ENCODE measurements at places on chromosomes 16 and 17.

DNA sequence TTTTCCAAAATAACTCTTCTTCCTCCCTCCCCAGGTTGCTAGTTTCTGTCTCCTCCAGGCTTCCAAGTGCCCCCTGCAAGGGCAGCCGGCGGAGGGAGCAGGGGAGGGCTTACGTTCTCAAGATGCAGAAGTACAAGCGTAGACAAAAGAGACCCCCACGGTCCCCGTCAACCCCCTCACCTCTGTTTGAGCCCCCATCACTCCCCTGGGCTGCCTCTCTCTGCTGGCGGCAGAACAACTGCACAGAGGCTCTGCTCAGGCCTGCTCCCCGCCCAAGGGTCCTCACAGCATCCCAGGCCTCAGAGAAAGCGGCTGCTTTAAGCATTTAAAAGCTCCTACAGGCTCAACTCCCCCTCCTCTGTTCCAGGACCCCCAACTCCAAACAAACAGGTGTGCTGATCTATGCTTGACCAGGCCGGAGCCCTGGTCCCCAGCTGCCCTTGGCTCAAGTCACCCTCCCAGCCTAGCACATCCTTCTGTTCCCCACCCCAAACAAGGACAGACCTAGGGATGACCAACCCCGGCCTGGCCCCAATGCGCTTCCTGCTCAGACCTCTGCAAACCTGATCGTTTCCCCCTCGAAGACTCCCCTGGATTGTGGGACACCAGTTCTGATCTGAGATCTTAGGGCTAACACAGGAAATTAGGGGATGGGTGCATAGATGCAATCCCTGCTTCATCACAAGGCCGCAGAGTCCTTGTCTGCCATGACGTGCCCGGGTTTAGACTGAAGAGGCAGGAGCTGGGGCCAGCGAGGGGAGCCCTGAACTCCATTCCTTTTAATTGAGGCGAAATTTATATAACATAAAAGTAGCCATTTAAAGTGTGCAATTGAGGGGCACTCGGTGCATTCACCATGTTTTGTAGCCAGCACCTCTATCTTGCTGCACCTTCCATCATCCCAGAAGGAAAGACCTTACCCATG is 17.2 kb upstream of the RBFOX3 start:
- DNase-seq = no peak

- no peak for DNase-seq
Measured at GRCh38 chr17:58326609-58327362, 1.8 kb downstream of the TSPOAP1 start.

DNA sequence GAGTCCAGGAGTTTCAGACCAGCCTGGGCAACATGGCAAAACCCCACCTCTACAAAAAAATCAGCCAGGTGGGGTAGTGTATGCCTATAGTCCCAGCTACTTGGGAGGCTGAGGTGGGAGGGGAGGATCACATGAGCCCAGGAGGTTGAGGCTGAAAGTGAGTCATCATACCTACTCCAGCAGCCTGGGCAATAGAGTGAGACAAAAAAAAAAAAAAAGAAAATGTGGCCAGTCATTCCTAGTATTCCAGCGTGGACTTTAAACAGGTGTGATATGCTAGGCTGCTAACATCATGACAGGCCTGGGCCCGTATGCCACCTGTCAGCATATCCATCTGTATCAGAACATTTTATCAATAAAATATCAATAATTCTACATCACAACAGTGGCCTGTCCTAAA is 143.3 kb downstream of the AATF start:
- no peak for DNase-seq

DNA sequence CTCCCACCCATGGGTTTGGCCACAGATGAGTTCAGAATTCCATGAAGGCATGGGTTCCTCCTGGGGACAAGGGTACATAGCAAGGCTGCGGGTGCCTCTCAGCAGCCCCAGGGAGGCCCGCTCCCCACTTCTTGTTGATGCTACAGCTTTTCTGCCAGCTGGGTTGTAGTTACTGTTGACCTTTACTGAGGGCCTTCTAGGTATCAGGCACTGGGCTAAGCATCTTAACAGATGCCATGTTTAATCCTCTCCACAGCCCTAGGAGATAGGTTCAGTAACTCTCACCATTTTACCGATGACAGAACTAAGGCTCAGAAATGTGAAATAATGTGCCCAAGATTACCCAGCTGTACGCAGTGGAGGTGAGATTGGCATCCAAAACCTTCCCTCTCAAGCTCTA is 54.3 kb upstream of the DLX4 start:
- no peak for DNase-seq

DNA sequence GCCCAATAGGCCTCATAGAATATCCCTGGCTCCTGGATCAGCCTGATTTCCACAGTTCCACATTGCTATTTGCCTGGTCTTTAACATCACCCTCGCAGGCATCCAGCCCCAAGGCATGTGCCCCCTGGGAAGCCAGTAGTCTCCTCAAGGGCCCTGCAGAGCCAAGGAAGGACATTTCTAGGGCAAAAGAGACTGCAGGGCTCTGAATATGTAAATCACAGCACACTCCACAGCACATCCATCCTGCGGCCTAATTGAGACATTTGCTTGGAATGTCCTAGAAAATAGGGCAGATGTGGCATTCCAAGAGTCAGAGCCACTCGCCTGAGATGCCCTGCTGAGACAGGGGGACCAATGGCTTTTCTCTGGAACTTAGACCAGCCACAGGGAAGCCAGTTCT is 11.4 kb upstream of the C16orf78 start:
- no peak for DNase-seq

DNA sequence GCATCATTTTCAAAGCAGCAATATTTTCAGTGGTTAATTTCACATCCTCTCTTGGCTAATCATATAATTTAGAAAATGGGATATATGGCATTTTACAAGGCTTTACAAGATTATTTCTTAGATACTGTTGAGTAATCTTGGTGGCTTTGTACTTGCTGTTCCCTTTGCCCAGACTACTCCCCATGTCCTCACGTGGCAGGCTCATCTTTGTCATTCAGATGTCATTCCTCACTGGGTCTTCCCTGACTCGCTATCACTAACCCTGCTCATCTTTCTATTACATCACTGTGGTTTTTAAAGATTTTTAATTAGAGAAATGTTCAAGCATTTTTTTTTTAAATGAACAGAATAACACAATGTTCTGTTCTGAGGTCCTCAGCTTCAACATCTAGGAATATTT is 240.0 kb upstream of the IRX5 start:
- DNase-seq = no peak

- no peak for DNase-seq
Measured at GRCh38 chr16:68086336-68086841, 1.2 kb downstream of the NFATC3 start.

DNA sequence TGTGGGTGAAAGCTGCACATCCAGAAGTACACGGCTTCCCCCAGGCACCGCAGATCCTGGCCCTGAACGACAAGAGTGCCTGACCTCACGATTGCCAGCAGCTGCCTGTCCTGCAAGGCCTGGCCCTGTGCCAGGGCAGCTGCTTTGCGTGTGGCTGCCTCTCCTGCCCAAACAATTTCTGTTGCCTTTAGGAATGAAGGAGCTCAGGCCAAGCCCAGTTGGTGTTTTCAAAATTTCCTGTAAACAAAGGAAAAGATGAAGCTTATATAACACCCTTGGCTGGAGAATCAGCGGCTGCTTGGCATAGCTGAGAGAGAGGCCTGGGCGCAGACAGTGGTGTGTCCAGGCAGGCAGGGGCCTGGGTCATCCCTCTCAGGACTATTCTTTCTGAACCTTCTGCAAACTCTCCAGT is 11.7 kb upstream of the SLC47A2 start:
- no peak for DNase-seq

- no peak for DNase-seq
Measured at GRCh38 chr16:4176906-4177417, 60.7 kb upstream of the ADCY9 start.

DNA sequence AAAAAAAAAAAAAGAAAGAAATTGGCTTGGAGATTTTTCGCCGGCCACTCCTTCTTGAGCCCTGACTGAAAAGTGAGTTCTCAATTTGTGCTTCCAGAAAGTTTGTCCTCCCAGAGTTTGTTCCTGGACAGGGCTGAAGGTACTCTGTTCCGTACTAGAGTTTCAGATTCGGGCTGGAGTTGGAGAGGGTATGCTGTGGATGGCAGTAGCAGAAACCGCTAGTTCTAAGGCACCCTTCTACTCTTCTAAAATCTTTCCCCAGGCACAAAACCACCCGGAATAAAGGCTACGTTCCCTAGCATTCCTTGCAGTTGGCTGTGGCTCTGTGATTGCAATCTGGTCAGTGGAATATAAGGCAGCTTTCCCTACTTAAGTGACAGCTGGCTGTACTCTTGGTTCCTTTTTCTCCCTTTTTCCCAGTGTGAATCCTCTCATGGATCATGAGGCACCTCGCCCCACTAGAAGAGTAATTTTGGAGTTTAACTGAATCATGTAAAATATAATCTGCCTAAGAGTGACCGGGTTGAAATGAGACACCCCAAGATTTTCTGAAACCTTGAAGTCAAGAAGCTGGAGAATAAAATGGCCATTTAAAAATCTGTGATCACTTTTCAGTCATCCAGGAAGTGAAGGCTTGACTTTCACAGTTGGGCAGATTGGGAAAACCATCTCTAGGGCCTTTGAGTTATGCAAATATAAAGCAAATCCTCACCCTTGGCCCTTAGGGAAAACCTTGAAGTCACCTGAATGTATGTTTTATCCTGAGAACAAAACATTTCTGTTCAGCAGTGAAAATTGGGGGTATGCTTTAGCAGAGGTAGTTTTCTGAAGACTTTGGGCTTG is 901 bp upstream of the HEATR6 start:
- no peak for DNase-seq

DNA sequence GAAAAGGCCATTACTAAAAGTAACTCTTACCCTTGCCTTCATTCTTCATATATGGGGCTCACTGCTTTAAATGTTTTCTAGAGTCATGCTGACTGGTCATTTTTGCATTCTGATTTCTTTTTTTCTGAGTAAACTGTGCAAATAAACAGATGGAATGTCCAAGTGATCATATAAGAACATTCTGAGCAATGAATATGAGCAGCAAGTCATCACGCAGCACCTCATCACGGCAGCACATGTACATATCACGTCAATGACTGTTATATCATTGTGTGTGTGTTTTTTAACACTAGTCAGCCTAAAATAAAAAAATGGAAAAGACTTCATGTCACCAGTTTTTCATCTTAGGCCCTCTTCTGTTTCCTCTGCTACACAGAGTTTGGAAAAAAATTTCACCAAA is 490.0 kb upstream of the ZFHX3 start:
- no peak for DNase-seq

DNA sequence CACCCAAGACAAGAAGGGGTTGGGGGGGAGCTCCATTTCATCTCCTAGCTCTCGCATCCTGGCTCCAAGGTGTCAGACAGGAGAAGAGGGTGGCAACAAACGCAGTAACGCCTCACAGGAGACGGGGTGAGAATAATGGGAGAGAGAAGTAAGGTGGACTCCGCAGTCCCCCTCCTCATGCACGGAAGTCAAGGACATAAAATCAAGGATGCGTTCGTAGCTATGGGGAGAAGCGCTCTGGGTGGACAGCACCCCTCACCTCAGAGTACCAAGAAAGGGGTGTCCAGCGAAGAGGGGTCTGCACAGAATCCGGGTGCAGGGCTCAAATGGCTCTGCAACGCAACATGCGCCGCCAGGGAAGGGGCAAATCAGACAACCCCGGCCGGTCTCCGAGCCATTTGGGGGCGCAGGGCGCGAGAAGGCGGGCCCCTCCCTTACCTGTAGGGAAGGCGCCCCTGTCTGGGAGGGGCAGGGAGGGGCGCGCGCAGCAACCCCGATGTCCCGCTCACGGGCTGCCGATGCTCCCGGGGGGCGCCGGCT is 555 bp downstream of the HDAC5 start:
- no peak for DNase-seq

- no peak for DNase-seq
Measured at GRCh38 chr16:70432723-70433457, 6.0 kb downstream of the ST3GAL2 start.

DNA sequence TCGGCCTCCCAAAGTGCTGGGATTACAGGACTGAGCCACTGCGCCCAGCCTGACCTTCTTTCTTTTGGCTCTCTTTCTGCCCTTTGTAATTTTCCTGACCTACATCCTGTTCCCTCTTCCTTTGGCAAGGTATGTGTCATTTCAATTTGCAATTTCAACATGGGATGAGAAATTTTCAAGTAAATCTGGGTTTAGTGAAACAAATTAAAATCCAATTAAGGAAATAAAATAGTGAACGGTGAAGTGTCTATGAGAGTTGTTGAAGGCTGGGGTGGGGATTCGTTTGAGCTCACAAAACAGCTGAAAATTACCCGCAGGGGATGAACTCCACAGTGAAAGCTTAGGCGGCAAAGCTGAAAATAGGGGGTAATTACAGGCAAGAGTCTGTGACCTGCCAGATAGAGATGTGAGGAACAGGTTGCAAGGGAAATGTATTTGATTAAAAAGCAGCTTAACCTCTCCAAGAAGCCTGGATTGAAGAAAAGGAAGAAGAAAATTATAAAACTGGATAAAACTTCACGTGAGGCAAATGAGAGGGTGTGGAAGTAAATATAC is 277.7 kb downstream of the UTP18 start:
- DNase-seq = no peak

- DNase-seq = no peak
Measured at GRCh38 chr16:56933828-56934598, 2.1 kb downstream of the HERPUD1 start.

DNA sequence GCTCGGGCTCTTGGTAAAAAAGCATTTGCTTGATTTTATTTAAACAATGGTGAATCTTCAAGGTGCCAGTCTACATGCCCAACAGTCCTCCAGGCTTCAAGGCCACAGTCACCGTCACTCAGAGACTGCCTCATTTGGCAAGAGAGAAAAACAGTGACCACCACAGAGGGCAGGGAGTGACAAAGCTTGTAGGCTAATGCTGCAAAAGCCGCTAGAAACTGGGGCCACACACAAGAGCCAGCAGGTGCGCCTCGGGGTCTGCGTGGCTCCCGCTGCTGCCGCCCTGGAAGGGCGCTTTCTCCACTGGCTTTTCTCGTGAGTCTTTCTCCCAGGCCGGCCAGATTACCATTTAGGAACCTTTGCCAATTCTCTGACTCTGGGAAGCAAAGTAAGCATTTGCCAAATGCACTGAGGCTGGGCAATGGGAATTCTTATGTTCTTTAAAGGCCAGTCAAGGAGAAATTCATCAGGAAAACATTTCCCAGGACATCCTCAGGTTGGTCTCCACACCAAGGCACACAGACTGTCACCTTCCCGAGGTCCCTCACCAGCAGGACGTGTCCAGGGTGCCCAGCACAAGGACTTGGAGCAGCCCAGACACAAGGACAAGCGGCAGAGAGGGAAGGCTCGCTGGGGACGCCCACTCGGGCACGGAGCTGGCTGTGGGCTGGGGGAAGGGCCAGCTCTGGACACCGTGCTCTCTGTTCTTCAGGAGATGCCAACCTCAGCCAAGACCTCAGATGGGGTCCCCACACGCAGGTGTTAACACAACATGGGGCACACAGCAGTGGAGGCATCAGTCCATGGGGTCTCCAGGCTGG is 12.5 kb upstream of the C16orf95 start:
- no peak for DNase-seq

- no peak for DNase-seq
Measured at GRCh38 chr16:51193879-51194278, 42.8 kb upstream of the SALL1 start.

DNA sequence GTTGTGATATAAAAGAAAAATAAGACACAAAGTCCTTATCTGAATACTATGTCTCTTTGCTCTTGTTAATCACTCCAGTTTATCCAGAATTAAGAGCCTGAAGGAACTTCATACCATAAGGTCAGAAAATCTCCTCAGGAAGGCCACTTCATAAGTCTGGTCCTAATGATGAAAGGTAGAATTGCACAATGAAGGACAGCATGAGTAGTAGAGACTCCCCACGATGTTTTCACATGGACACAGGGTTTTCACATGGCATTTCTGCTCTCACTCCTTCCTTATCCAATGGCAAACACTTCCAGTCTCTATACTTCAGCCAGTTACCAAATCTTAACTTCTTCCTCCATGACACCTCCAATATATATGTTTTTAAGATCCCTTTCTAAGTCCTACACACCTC is 10.2 kb upstream of the C17orf78 start:
- no peak for DNase-seq
